ENCODE measurements at places on chromosomes 4 and X.

- peak; percentile 23 for DNase-seq
These were observed 73.0 kb downstream of the TMEM165 start for GRCh38 chr4:55468724-55469123.

DNA sequence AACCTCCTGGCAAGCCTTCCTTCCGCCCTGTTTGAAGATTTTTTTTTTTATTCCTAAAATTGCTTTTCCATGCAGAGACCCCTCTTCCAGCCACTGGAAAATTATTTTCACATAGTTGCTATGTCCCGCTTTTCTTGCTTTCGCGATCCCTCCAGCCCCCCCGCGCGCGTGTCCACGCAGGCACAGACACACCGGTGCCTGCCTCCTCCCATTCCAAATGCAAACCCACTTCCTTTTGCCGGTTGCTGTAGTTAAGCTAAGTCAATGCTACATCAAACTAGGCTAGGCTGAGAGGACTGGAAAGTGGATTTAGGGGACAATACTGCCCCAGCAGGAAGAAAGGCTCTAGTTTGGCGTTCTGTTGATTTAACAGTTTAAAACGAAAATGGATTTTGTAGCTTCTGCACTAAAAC, 111.0 kb downstream of the DHX15 start:
- DNase-seq, result peak; percentile 33

GRCh38 chr4:25377572-25378436, 741 bp downstream of the ANAPC4 start:
- DNase-seq, result no peak

DNA sequence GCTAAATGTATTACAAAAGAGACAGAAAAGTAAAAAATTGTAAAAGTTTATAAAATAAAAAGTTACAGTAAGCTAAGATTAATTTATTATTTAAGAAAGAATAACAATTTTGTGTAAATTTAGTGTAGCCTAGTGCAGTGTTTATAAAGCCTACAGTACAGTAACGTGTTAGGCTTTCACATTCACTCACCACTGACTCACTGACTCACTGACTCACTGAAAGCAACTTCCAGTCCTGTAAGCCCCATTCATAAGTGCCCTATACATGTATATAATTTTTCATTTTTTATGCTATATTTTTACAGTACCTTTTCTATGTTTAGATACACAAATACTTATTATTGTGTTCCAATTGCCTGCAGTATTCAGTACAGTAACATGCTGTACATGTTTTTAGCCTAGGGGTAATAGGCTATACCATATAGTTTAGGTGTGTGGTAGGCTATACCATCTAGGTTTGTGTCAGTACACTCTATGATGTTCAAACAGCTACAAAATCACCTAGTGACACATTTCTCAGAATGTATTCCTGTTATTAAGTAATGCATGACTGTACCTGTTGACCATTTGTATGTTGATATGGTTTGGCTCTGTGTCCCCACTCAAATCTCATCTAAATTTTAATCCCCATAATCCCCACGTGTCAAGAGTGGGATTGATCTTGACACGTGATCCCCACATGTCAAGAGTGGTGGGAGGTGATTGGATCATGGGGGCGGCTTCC, 57.9 kb downstream of the CFAP299 start:
- DNase-seq, result no peak

- DNase-seq, result peak; percentile 33
These were observed 637 bp downstream of the AR start for GRCh38 chrX:67544281-67545035.

DNA sequence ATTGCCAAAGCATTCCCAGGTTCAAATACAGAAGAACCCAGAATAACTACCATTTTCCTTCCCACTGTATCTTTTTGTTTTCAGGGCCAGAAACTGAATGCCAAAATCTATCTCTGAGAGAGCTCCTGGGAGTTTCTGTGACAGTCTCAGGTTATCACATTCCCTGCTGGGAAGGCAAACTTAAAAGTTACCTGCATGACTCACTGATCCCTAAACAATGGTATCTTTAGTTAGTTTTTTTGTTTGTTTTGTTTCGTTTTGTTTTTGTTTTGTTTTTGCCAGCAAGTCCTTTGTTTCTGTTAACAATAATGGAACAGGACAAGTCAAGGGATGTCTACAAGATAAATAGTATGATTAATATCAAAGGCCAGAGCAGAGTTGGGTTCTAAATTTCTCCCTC, 34.3 kb downstream of the PAPSS1 start:
- DNase-seq, result no peak

GRCh38 chrX:55488593-55489313, 895 bp downstream of the USP51 start:
- DNase-seq, result peak; percentile 75

- no peak for DNase-seq
These were observed 66.5 kb downstream of the MAMLD1 start for GRCh38 chrX:150429594-150429993.

DNA sequence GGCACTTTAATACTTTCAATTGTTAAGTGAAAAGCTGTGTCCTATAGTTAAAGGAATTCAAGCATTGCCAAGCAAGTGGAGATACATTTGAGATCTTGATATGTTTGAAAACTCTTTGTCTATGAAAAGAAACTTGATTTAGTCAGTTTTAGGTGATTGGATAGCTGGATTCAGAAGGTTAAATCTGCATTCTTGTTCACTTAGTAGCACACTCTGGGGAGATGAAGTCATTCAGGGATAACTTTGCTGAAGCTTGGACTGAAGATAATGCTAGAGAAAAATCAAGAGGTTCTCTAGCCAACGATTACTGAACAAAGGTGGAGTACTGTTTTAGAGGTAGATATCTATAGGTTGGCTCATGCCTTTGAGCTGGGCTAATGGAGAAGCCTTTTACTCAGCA, 90.6 kb downstream of the DCAF8L2 start:
- no peak for DNase-seq

DNA sequence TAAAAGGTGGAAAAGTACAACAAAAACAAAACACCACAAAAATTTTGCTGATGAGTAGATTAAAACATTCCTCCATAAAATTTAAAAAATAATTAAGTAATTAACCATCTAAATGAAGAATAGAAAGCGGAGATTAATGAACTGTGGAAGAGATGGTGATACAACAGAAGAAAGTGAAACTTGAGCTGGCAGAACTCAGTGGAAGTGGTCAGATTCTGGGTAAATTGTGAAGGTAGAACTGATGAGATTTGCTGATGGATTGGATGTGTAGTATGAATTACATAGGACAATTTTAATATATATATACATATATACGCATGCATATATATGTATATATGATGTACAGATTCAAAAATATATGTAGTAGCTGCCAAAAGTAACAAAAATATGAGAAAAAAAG, 73.9 kb downstream of the AMOT start:
- no peak for DNase-seq

DNA sequence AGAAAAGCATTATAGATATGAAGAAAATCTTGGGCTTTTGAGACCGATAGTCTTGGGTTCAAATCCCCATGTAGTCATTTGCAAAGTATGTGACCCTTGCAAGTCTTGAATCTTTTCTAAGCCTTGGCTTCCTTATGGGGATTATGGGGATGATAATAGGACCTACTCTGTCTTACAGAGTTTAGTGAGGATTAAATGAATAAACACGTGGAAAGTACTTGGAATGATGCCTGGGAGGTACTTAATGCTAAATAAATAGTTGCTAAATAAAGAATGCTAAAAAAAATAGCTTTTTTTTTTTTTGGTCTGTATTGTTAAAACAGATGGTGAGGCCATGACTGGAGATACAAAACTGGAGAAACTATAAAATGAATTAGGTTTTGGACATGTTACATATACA, 292.7 kb downstream of the GPAT3 start:
- DNase-seq, result no peak

- no peak for DNase-seq
These were observed 47.9 kb downstream of the JADE3 start for GRCh38 chrX:46959985-46960700.

- DNase-seq, result no peak
These were observed 143.7 kb downstream of the NEXMIF start for GRCh38 chrX:74781507-74782034.

DNA sequence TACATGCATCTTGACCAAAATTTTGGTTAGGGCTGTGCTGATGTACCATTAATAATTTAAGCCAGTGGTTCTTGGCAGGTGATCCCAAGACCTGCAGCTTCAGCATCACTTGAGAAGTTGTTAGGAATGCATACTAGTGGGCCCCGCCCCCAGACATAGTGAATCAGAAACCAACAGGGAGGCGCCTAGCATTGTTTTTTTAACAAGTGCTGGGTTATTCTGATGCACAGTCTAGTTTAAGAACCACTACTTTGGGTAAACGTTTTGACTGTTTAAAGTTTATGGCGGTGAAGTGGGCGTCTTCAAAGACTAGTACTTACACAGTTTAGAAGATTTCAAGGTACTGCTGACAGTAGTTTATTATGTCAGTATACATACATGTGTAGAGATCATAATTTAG, 23.6 kb downstream of the FAM199X start:
- DNase-seq, result no peak

Data from urothelium cell line (cell line).